Urinary bladder (tissue), 4 donors: ENCODE measurements at places on chromosomes 16 and 17. TPM values are rescaled to one million over a fixed set of nuclear protein-coding genes. Genes with fewer than 3 reads are reported as not detected.
A peak's percentile ranks its signal among the peaks of the same experiment; 100 is the strongest.

DNA sequence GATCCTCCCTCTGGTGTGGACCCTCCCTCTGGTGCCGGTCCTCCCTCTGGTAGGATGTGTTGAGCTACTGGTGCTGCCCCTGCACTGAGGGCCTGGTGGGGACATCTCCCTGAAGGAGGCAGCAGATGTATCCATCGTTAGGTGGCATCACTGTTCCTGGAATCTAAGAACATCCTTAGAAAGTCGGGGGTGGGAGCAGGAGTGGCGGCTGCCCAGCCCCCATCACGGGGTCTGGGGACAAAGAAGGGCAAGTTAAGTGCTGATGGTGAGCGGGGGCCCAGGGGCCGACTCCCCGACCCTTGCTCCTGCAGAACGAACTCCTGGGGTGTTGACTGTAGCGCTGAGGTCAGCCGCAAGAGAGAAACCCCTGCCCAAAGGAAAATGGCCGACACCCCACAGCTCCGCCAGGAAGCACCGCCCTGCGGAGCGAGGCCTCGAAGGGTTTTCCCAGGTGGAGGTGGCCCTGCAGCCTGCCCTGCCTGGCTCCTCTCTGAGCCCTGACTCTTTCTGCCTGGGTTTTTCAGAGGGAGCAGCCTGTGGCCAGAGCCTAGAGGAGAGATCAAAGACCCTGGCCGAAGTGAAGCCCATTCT lies 5.5 kb downstream of the CTU2 start:
- no peak for DNase-seq

GRCh38 chr17:56528696-56529095 lies 64.8 kb upstream of the NOG start:
- DNase-seq: no peak

DNA sequence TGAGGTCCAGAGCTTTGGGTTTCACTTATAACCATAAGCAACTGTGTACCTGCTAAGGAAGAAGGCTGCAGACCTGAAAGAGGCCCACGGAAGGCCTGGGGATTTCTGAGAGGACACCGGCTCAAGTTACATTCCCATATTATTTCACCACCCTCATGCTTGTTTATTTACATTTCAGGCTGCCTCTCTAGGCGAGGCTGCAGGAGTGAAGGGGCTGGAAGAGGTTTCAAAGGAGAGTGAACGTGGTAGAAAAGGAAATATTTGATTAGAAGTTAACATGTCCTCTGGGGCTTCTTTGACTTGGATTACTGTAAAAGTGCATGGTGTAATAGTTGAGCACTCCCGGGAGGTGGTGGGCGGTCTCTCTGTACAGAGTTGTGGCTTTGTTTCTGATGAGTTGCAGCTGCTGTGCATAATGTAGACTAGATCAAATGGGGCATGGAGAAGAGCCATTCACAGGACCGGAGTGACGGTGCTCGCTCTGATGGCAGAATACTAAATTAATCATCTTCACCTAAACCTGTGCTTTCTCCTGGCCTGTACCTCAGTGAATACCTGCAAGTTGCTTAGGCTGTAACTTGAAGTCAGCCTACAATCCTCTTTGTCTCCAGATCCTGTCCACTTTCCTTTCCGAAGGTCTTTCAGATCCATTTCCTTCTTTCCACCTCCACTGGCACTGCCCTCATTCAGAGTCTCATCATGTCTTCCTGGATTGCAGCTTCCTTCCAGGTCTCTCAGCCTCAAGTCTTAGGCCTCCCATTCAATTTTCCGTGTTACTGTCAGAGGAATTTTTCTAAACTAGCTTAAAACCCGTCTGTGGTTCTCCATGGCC lies 1.9 kb upstream of the CPD start:
- peak; percentile 71 for DNase-seq

DNA sequence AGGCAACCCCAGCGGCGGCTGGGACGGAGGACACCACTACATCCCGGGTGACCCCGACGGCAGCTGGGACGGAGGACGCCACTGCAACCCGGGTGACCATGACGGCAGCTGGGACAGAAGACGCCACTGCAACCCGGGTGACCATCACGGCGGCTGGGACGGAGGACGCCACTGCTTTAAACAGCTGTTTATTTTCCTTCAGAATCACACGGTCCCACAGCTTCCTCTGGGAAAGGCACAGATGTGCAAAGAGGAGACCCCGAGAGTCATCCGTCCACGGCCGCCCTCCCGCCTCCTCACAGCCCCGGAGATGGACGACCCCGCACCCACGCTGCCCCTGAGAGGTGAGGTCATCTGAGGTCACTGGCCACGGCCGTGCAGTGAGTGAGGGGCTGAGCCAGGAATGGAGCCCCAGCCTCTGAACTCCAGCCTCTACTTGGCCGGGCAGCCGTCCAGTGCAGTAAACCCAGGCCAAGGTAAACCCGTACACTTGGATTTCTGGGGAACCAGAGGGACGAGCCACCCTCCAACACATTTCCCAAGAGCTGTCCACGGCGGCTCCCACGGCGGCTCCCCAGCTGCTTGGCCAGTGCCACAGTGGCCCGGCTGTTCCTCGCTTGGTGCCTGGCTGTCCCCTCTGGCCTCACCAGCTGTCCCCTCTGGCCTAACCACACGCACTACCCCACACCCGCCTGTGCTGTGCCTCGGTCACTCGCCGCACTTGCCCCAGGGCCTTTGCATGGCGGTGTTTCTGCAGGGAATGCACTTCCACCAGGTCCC lies 43.2 kb upstream of the PABPN1L start:
- no peak for DNase-seq

Gene NOL11
- total RNA-seq: 59.6 TPM

Gene ATAD5
- 10.6 TPM for total RNA-seq

Gene C16orf92
- total RNA-seq: not detected

Gene SLC47A2
- 0.21 TPM for total RNA-seq

DNA sequence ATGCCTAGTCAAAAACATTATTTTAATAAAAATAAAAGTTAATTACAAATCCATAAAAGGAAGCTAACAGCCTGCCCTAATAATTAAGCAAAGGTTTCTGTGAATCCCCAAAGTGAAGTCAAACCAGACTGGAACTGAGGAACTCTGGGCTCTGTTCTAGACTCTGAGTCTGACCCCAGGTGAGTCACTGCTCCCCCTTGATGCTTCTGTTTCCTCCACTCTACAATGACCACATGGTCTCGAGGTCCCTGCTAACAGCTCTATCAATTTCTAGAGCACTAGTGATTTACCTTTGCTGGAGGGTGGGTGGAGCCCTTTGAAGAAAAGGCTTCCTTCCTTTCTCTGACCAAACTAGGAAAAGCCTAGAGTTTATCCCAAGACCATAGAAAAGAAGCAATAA lies 32.4 kb downstream of the XPO6 start:
- DNase-seq: no peak

DNA sequence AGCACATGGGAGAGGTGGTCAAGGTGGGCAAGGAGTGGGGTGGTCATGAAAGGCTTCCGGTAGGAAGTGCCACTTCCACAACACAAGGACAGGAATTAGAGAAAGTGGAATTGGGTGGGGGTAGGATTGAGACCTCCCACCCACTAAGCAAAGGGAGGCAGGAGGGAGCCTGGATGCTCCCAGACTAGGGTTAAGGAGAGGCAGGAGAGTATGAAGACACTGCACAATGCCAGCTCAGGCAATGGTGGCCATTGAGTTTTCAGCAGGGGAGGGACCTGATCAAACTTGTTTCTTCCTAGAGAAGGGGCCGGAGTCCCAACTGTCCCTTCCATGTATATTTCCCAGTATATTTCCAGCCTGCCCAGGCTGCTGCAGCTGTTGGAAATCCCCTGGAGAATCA lies 3.1 kb upstream of the RAB11FIP4 start:
- no peak for DNase-seq

DNA sequence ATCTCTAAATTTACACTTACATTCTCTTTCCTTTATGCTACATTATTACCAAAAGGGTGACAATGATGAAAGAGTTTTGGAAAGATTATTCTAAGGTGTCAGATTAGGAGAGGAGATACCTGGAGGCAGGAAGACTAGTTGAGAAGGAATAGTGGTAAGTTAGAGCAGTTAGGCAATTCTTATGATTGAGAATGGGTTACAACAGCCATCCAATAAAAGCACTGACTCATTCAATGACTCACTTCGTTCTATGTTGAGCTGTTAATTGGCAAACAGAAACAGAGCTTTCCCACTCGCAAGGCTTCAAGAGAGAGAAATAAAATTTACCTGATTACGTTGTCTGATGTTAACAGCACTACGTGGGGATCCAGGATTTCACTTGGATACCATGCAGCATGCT lies 5.8 kb downstream of the NUP88 start:
- DNase-seq: no peak

Gene LAT
- 1.0 TPM for total RNA-seq

Gene CTRL
- not detected for total RNA-seq

DNA sequence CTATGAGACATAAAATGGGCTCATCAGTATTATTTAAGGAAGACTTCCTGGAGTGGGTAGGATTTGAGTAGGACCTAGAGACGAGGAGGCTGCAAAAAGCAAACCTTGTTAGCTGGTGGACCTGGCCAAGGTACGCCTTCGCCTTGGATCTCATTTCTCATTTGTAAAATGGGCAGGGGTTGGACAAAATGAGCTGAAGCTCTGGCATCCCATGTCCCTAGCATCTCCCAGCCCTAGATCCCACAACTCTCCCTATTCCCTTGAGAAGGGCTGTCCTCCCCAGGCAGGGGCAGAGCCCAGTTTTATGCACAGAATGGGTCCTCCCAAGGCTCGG lies 306 bp upstream of the SPATA20 start:
- DNase-seq: no peak

- no peak for DNase-seq
Measured at GRCh38 chr16:66133643-66134338, 232.7 kb upstream of the CDH5 start.

DNA sequence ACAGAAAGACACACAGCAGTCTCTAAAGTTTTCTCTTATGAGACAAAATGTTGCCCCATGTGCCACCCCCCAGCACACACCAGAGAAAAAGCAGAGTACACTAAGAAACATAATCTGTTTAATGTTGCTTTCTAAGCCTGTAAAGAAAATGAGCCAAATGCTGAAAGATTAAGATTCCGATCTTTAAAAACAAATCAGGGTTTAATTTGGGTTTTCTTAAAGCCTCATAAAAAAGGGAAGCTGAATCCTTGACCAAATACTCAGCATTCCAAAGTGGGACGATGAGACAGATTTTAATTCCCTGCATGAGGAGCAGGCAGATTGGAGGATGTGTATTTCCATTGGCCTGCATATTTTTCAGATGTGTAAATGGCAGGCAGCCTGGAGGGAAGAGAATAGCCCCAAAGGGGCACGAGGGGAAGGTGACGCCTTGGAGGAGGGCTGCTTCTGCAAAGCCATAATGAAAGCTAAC lies 118.4 kb downstream of the COPRS start:
- DNase-seq: peak; percentile 40

DNA sequence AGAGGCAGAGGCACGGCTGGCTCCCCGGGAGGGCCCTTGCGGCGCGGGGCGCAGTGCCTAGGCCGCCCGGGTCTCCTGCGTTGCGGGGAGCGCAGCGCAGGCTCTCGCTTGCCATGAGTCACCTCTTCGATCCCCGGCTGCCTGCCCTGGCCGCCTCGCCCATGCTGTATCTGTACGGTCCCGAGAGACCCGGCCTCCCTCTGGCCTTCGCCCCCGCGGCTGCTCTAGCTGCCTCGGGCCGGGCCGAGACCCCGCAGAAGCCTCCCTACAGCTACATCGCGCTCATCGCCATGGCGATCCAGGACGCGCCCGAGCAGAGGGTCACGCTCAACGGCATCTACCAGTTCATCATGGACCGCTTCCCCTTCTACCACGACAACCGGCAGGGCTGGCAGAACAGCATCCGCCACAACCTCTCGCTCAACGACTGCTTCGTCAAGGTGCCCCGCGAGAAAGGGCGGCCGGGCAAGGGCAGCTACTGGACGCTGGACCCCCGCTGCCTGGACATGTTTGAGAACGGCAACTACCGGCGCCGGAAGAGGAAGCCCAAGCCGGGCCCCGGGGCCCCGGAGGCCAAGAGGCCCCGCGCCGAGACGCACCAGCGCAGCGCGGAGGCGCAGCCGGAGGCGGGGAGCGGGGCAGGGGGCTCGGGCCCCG lies 390 bp downstream of the FOXL1 start:
- DNase-seq: no peak

Gene DNAI2
- total RNA-seq: not detected

Gene FAM222B
- 6.8 TPM for total RNA-seq

Gene KRTAP4-4
- total RNA-seq: not detected

DNA sequence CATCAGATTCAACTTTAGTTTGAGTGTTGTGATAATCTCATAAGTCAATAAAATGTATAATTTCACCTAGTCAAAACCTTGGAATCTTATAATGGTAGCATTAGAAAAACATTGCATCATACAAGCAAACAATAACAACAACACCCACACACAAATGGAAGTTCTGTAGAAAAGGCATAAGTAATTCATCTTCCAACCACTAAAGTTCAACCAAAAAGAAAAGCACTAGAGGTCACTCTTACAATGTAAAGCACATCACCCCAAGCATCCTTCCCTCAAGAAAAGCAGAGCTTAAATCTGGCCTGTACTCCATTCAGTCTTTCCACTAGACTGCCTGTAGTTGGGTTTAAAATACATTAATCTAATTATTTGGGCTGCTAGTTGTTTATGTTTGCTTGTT lies 1.8 kb downstream of the CNTNAP4 start:
- no peak for DNase-seq
